ENCODE measurements at places on chromosomes 5 and 9.

DNA sequence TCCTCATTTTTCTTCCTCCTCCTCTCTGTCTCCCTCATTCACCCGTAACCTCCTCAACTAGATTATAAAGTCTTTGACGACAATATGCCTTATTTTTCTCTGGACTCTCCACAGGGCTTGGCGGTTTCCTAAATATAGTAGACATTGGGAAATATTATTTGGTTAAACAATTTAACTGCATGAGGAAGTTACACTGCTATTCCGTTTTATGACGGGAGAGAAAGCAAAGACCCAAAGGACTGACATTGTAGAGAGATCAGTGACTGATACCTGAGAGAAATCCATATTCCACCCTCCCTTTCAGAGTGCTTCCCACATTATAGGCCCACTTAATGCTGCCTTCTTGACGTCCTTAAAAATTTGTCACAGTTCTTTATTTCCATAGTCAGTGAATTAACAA lies 51.2 kb downstream of the GDA start:
- DNase-seq, result no peak

GRCh38 chr5:389891-390622 lies 52.9 kb upstream of the EXOC3 start:
- DNase-seq, result no peak

DNA sequence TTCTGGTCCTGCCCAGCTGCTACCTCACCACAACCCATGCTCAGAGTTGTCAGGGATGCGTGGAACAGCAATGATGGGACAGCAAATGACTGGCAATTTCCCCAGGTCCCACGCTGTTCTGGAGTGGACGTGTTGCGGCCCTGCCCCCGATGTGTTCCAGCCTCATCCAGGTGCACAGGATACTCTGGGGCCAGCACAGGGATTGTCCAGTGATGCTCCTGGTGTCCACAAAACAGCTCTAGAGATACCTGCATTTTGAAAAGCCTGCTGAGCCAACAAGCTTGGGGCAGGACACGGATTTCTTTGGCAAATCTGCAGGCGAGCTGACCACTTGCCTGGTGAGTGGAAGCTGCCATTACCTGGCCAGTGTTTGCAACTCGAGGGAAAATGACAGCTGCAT lies 88.7 kb downstream of the ANKRD33B start:
- DNase-seq, result no peak

- no peak for DNase-seq
Measured at GRCh38 chr9:93156475-93157008, 22.5 kb upstream of the NINJ1 start.

DNA sequence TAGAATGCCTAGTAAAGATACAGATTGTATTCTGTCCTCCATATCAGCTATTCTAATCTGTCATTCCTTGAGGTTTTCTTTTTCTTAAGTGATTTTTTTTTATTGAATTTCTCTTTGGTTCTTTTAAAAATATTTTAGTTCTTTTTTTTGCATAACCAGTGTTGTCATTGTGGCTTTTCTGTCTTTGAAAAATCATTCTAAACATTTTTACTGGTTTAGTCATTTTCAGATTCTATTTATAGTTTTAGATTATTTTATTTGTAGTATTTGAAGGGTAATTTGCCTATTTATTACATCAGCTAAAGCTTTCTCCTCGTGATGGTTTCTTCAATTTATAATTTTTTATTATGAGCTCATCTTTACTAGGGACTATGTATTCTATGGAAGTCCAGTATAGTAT lies 78.1 kb downstream of the NDUFAF2 start:
- no peak for DNase-seq

GRCh38 chr5:153445875-153446579 lies 44.4 kb upstream of the GRIA1 start:
- DNase-seq, result peak; percentile 92

- DNase-seq, result no peak
Measured at GRCh38 chr9:70262366-70262765, 3.6 kb downstream of the SMC5 start.

DNA sequence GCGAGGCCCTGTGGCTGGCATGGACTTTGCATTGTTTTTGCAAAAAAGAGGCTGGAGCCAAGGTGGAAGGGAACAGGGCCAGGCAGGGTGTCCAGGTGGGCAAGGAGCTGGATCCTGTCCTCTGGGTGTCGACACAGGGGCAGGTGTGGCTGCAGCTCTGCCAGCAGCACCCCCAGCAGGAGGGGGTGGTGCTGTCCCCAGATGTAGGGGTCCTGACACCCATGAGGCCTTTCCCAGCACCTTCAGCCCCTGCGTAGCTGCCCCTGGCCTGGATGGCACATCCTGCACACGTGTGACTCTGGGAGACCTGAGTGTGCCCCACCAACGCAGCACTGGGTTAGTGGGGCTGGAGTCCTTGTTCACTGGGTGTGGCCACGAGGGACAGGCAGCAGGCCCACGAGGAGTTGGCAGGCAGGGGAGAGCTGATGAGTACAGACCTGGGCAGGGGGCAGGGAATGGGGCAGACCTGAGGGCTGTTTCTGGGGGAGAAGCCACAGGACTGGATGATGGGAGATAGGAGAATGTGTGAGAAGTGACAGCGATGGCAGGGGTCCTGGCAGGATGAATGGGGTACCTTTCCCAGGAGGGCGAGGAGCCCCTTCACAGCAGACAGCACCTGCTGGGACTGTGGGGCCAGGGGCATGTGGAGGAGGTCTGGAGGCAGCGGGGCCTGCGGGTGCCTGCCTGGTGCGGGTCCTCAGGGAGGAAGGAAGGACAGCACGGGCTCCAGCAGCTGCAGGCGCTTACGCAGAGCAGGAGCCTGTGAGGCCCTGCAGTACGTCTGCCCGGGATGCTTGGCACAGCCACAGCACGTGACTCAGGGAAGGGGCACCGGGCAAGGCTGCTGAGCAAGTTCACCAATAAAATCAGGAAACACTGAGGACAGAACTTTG lies 3.6 kb upstream of the RASGEF1C start:
- DNase-seq, result no peak

DNA sequence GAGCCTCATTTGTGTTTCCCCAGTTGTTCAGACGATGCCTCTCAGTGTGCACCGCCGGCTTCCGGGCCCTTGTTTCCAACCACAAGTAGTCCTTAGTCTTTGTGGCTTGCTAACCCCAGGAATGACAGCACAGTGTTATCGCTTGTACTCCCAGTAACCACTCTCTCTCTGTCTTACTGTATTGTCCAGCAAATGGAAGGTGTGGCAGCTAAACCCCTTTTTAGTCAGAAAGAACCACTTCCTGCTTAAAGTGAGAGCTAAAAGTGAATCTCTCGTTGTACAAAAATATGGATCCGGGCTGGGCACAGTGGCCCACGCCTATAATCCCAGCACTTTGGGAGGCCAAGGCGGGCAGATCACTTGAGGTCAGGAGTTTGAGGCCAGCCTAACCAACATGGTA lies 61.3 kb downstream of the ENC1 start:
- no peak for DNase-seq
